Stomach (tissue), 19 donors: ENCODE measurements at places on chromosomes 4 and X. TPM values are rescaled to one million over a fixed set of nuclear protein-coding genes. Genes with fewer than 3 reads are reported as not detected.

UGT2A1 gene
- not detected for polyA plus RNA-seq

TKTL2 gene
- not detected for polyA plus RNA-seq

CYLC1 gene
- polyA plus RNA-seq, result not detected

GRCh38 chrX:38634665-38635064 is 73.3 kb downstream of the TSPAN7 start:
- no peak for DNase-seq
- no peak overlapping the region for H3K4me3 ChIP-seq
- H3K27me3 ChIP-seq, result no peaks in the 10 kb centered on the region
- H3K36me3 ChIP-seq, result no peaks in the 10 kb centered on the region
- no peaks in the 10 kb centered on the region for H3K4me1 ChIP-seq

- peaks cover 19% of the 10 kb centered on the region for H3K4me1 ChIP-seq
- no peak overlapping the region for H3K27ac ChIP-seq
- H3K27me3 ChIP-seq, result no peaks in the 10 kb centered on the region
- H3K4me3 ChIP-seq, result no peak overlapping the region
Observed at GRCh38 chr4:183832776-183833450, 72.2 kb upstream of the STOX2 start.

DNA sequence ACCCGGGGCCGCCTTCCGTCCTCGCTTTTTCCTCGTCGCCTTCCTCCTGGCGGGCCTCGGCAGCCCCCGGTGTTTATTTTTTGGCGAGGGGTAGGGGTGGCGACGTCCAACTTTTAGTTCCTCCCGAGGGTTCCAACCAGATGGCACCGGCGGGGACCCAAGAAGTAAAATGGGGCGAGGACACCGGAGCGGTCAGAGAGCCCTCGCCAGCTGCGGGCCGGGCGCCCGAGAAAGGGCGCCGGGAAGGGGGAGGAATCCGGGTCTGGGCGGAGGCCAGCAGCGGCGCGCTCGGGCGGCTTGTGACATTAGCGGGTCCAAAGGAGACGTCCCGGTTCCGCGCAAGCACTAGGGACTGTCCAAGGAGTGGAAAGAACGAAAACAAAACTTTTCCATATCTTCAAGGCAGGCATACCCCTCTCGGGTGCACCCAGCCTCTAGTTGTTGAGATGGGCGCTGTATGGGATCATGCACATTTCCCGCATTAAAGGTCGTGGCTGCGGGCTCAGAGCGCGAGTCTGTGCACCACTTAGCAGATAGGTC is 691 bp upstream of the USP46 start:
- DNase-seq, result peak; percentile 75
- H3K36me3 ChIP-seq, result no peaks in the 10 kb centered on the region
- H3K27ac ChIP-seq, result peak overlapping the region; percentile 99
- no peaks in the 10 kb centered on the region for H3K27me3 ChIP-seq

DNA sequence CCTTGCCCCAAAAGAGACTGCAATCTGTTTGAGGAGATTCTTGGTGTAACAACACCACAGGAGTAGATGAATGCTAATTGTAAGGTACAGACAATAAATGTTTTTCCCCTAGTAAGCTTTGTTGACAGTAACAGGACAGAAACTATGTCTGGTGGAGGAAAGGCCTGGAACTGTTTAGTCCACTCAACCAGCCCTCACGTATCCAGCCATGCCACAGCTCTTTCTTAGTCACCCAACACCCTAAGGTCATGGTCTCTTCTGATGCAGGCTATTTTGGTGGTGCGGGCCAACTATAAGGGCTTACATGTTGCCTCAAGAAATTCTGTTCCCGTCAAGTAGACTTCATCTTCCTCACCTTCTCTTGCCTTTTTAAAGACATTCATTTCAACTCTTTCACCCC is 75.9 kb upstream of the GAB1 start:
- no peak overlapping the region for H3K27ac ChIP-seq
- no peaks in the 10 kb centered on the region for H3K27me3 ChIP-seq
- no peak overlapping the region for H3K4me3 ChIP-seq
- no peaks in the 10 kb centered on the region for H3K36me3 ChIP-seq

- no peaks in the 10 kb centered on the region for H3K4me1 ChIP-seq
- H3K36me3 ChIP-seq, result no peaks in the 10 kb centered on the region
- no peak overlapping the region for H3K27ac ChIP-seq
- H3K27me3 ChIP-seq, result no peaks in the 10 kb centered on the region
Observed at GRCh38 chrX:38558686-38559085, 2.7 kb upstream of the TSPAN7 start.

- H3K36me3 ChIP-seq, result no peaks in the 10 kb centered on the region
- DNase-seq, result peak; percentile 38
Observed at GRCh38 chr4:153521999-153522801, 56.0 kb downstream of the TMEM131L start.

- H3K27me3 ChIP-seq, result no peaks in the 10 kb centered on the region
- H3K4me3 ChIP-seq, result peak overlapping the region; percentile 37
- H3K4me1 ChIP-seq, result no peaks in the 10 kb centered on the region
- H3K36me3 ChIP-seq, result no peaks in the 10 kb centered on the region
- H3K27ac ChIP-seq, result peak overlapping the region; percentile 89
Observed at GRCh38 chrX:120485315-120485637, 16.2 kb upstream of the LAMP2 start.
